ENCODE measurements at places on chromosomes 12 and 14. TPM values are rescaled to one million over a fixed set of nuclear protein-coding genes. Genes with fewer than 3 reads are reported as not detected.

The ARF3 gene
- total RNA-seq, result 88.6 TPM

The CMKLR1 gene
- 7.4 TPM for total RNA-seq

The OR6C2 gene
- not detected for total RNA-seq

The OTX2 gene
- not detected for total RNA-seq

The ASIC1 gene
- 0.72 TPM for total RNA-seq

The C1R gene
- 300 TPM for total RNA-seq

The CERS5 gene
- total RNA-seq, result 34.9 TPM

The SLC7A7 gene
- 26.5 TPM for total RNA-seq

The FAM222A gene
- total RNA-seq, result 1.3 TPM

The TSPAN11 gene
- 0.14 TPM for total RNA-seq

The FOXM1 gene
- 41.4 TPM for total RNA-seq

The PLCZ1 gene
- not detected for total RNA-seq

The SDSL gene
- 3.5 TPM for total RNA-seq

The LARP4 gene
- 21.7 TPM for total RNA-seq

The CEBPE gene
- not detected for total RNA-seq

The FSCB gene
- 0.22 TPM for total RNA-seq

The RASSF3 gene
- 28.8 TPM for total RNA-seq

Data from placental pericyte (primary cell).